Endodermal cell (in vitro differentiated cells): ENCODE measurements at places on chromosomes 4 and X. TPM values are rescaled to one million over a fixed set of nuclear protein-coding genes. Genes with fewer than 3 reads are reported as not detected.

DNA sequence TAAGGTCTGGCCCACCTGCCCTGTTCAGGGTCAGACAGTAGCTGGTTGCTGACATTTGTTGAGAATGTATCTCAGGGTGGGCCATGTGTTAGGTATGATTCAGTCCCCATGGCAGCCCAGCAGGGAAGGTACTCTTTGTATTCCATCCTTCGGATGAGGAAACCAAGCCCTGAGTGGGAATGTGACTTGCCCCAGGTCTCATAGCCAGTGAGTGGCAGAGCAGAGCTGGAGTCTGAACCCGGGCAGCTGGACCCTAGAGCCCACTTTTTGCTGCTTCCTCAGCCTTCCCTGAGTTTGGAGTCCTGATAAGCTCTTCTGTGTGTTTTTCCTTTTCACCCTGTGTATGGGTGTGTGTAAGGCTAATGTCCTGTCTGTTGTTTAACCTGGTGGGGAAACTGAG is 21.6 kb upstream of the UBA1 start:
- no peak for DNase-seq
- H3K27me3 ChIP-seq = no peaks in the 10 kb centered on the region
- H3K4me3 ChIP-seq = no peak overlapping the region
- H3K27ac ChIP-seq = no peak overlapping the region
- peaks cover 14% of the 10 kb centered on the region for H3K36me3 ChIP-seq
- no peaks in the 10 kb centered on the region for H3K4me1 ChIP-seq

- H3K36me3 ChIP-seq = no peaks in the 10 kb centered on the region
- H3K4me3 ChIP-seq = no peak overlapping the region
- no peaks in the 10 kb centered on the region for H3K4me1 ChIP-seq
- H3K27ac ChIP-seq = no peak overlapping the region
- no peak for DNase-seq
- no peaks in the 10 kb centered on the region for H3K27me3 ChIP-seq
Measured at GRCh38 chrX:15916704-15917084, 62.1 kb upstream of the AP1S2 start.

DNA sequence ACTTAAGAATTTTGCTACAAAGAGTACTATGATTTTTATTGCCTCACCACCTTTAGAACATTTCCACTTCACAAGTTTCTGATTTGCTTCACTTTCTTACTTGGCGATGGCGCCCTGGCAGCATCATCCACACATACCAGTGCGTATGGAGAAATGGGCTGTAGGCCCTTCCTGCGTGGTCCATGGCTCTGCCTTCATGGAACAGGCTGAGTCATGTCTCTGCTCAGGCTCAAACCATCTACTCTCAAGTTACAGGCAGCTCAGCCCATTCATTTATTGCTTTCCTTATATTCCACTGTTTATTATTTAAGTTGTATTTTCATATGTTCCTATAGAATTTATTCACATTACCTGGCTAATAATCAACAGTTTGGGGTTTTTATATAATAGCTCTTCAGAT is 21.1 kb downstream of the CASP3 start:
- no peaks in the 10 kb centered on the region for H3K27me3 ChIP-seq
- no peak overlapping the region for H3K27ac ChIP-seq
- no peak overlapping the region for H3K4me3 ChIP-seq
- DNase-seq = no peak
- no peaks in the 10 kb centered on the region for H3K4me1 ChIP-seq
- peaks cover 67% of the 10 kb centered on the region for H3K36me3 ChIP-seq

- DNase-seq = no peak
- H3K27me3 ChIP-seq = peaks cover 11% of the 10 kb centered on the region
- H3K27ac ChIP-seq = no peak overlapping the region
- peaks cover 6% of the 10 kb centered on the region for H3K4me1 ChIP-seq
Measured at GRCh38 chr4:24780936-24781495, 14.4 kb upstream of the SOD3 start.

Gene CYTL1
- 0.84 to 2.2 TPM (median 2.2 TPM) in 3 replicates for total RNA-seq

DNA sequence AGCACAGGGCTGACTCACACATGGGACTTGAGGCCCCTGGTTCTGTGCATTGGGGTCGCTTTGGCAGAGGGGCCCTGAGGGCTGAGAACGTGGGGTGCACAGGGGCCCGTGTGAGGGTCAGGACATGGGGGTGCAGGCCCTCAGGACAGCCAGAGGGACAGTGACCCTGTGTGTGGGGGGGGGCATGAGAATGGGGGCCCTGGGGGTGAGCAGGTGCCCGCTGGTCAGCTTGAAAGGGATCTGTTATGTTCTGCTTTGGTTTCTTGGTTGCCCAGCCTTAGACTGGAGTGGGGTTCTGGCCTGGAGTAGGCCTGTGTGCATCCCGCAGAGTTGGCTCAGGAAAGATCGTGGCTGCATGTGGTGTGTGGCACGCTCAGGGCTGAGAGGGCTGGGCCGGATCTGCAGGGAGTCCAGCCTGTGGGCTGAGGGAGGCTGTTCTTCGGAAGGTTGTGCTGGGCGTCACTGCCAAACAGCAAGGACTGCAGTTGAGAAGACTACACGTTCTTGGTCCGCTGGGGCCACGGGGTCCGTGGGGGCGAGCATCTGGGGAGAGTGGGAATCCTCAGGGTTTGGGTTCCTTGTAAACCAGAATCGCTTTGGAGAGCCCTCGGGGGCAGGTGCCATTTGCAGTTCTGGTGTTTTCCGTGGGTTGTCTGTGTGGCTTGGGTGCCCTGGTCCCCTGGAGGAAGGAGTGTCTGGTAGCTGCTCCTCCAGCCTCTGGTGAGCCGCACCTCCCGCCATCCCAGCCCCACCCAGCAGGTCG is 15.2 kb upstream of the UVSSA start:
- DNase-seq = no peak
- H3K4me1 ChIP-seq = no peaks in the 10 kb centered on the region
- no peaks in the 10 kb centered on the region for H3K27me3 ChIP-seq

Gene AKAP4
- total RNA-seq = not detected in 3 replicates
